ENCODE measurements at places on chromosomes 16 and 17. TPM values are rescaled to one million over a fixed set of nuclear protein-coding genes. Genes with fewer than 3 reads are reported as not detected.

MT1A gene
- total RNA-seq, result 1.9 TPM

MYH10 gene
- 99.2 TPM for total RNA-seq

LIMD2 gene
- 5.2 TPM for total RNA-seq

ASPHD1 gene
- 7.8 TPM for total RNA-seq

ERN2 gene
- total RNA-seq, result 0.43 TPM

PTX4 gene
- total RNA-seq, result 0.32 TPM

TRPV3 gene
- 0.43 TPM for total RNA-seq

PRSS33 gene
- total RNA-seq, result not detected

CRHR1 gene
- not detected for total RNA-seq

ZNF276 gene
- 11.0 TPM for total RNA-seq

G6PC1 gene
- not detected for total RNA-seq

CXCL16 gene
- 0.64 TPM for total RNA-seq

PERCC1 gene
- total RNA-seq, result not detected

TBC1D3G gene
- not detected for total RNA-seq

ZG16 gene
- not detected for total RNA-seq

Measured in fibroblast of villous mesenchyme (primary cell).